ENCODE measurements at places on chromosomes 5 and 9.

DNA sequence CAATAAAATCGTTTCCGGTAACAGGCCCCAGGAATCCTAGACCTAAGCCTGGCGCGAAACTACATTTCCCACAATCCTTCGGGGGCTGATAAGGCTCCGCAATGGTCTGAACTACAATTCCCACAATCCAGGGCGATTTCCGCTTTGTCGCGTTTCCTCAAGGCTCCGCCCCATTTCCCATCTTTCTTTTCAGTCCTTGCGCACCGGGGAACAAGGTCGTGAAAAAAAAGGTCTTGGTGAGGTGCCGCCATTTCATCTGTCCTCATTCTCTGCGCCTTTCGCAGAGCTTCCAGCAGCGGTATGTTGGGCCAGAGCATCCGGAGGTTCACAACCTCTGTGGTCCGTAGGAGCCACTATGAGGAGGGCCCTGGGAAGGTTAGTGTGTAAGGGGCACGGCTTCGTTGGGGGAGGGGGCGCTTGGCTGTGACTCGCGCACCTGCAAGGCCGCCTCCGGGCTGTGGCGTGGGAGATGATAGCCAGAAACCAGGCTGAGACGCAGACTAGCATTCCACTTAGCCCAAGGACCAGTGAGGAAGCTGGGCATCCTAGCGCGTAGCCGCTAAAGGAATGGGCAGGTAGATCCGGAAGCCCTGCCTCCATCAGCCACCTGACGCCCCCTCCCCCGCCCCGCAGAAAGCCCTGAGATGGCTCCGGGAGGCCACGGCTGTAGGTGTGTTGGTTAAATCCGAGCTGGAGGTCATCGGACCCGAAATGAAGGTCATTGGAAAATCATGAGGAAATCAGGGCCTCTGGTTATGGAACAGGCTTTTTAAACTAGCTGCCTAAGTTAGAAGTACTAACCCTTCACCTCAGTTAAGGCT lies at the start of gene COX7C:
COX7C (plus strand) TSS at position 186 of the 821 bp plus-strand sequence; CDS start at position 301, 115 bp downstream.
- peak; percentile 80 for DNase-seq

- DNase-seq = no peak
Measured at GRCh38 chr9:69273161-69273560, 51.9 kb upstream of the ENTREP1 start.

DNA sequence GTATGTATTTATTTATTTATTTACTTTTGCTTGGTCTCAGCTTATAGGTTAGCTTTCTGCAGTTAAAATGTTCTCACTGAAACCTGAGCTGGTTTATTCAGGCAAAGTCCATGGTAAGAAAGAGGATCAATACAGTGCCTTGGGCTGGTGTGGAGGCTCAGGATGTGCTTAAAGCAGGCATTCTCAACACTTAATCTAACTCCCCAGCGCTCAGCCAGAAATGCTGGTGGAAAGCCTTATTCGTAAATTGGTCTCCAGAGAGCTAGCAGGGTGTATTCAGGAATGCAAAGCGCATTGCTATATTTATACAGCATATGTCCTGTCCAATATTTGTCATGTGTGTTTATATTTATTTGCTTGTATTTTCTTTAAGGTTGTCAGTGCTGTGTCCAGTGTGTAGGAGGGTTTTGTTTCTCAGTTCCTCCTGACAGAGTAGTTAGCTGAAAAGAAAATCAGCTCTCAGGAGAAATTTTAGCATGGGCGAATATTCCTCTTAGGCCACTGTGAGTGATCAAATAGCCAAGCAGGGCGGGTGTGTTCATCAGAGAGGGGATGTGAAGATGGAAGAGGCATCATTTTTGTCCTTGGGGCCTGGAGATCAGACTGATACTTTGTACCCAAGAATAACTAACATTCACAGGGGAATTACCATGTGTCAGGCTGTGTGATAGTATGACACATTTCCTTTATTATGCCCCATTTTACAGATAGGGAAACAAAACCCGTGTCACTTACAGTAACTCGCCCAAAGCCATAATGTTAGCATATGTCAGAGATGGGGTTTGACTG lies 65.8 kb downstream of the DOCK2 start:
- no peak for DNase-seq

DNA sequence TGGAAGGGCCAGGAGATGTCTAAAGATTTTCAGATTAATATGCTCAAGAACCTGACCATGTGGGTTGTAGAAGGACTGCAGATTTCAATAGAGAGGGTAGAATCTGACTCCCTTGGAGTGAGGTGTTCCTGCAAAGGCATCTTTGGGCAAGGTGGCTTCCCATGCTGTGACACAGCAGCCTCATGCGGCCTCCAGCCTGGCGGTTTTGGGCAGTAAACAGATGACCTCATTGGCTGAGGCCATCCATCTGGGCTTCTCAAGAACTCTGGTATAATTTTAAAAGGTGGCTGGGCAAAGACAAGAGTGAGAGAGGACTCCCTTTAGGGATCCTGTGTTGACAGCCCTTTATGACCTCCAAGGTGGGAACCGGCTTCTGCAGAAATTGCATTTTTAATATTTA lies 90.3 kb upstream of the ERCC6L2 start:
- no peak for DNase-seq

GRCh38 chr9:108776920-108777639 lies 78.7 kb downstream of the ACTL7B start:
- DNase-seq = no peak

DNA sequence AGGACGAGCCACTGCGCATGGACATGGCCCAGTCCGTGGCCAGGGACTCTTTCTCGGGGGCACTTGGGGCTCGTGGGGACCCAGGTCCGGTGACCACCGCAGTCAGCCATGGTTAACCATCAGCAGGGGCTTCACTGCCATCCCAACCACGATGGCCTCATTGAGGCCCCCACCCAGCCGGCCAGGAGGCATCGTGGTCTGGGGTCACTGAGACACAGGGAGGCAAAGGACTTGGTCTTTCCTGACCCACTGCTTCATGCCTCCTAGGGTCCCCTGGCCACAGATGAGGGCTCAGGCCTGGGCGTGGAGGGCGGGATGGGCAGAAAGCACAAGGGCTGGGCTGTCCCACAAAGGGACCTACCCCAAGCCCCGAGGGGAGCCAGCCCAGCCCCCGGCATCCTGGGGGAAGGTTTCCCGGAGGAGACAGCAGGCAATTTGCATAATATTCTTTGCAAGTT lies 6.6 kb downstream of the NACC2 start:
- DNase-seq = no peak

- DNase-seq = no peak
Measured at GRCh38 chr9:16928179-16928945, 57.9 kb upstream of the BNC2 start.

- DNase-seq = no peak
Measured at GRCh38 chr9:135339378-135339973, 140.1 kb upstream of the PPP1R26 start.

GRCh38 chr9:134304690-134305089 lies 21.6 kb upstream of the RXRA start:
- no peak for DNase-seq

GRCh38 chr5:117691081-117691870 lies 1116.7 kb upstream of the SEMA6A start:
- no peak for DNase-seq

DNA sequence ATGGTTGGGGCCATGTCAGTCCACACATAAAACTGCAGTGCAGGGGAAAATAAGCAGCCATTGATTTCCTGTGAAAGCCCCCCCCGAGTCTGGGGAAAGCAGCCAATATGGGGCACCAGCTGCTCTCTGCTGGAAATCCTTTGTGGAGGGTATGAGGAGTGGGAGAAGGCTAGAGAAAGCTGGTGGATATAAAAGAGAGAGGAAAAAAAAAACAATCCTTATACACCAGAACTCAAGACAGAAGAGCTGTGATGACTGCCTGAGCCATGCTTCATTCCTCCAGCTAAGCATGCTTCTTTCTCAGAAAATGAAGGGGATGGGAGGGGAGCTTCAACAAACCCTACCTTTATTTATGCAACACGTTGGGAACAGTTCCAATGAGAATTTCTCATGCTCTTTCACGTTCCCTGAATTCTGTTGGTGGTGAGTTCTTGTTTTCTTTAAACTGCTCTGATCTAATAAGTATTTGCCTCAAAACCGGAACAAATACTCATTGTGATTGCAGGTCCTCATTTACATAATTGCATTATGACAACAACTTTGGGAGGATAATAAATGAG lies 688.0 kb upstream of the SEMA6A start:
- DNase-seq = no peak

- DNase-seq = no peak
Measured at GRCh38 chr5:154498591-154498990, 20.6 kb upstream of the HAND1 start.

DNA sequence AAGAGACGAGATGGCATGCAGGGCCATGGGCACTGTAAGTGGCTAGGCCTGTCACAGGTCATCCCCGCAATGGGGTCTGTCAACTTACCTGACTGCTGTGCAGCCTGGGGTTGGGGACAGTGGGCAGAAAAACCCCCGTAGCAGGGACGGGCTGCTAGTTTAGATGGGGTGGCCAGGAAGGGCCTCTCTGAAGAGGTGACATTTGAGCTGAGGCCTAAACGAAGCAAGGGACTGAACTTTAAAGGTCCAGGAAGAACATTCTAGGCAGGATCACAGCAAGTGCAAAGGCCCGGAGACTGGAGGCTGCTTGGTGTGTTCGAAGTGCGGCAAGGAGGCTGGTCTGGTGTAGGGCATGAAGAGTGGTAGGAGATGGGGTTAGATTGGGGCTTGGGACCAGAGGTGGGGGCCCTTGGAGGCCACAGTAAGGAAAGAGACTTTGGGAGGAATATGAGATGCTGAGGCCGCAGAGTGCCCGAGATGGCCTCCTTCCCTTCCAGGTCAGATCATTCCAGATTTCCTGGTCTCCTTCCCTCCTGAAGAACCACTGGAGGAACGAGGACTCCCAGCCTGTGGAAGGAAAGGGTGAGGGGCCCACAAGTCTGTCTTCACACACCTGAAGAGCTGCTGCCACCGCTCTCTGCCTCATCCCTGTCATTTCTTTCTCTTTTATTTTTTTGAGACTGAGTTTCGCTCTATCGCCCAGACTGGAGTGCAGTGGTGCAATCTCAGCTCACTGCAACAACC lies 37.9 kb upstream of the SH3PXD2B start:
- DNase-seq = no peak

DNA sequence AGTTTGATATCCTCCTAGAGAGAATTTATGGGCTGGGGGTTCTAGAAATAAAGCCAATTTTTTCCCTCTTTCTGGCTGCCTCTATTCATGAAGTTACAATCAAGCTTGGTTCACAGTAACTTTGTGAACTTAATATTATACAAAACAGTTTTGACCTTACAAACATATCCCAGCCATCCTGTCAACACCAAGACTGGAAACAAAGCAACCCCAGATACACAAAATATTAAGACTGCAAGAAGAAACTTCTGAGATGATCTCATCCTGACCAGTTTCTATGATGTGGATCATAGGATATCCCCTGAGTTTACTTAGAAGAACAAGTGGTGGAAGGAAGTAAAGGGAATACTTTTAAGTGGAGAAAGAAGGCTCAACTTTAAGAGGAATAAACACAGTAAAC lies 28.3 kb upstream of the CER1 start:
- DNase-seq = no peak

DNA sequence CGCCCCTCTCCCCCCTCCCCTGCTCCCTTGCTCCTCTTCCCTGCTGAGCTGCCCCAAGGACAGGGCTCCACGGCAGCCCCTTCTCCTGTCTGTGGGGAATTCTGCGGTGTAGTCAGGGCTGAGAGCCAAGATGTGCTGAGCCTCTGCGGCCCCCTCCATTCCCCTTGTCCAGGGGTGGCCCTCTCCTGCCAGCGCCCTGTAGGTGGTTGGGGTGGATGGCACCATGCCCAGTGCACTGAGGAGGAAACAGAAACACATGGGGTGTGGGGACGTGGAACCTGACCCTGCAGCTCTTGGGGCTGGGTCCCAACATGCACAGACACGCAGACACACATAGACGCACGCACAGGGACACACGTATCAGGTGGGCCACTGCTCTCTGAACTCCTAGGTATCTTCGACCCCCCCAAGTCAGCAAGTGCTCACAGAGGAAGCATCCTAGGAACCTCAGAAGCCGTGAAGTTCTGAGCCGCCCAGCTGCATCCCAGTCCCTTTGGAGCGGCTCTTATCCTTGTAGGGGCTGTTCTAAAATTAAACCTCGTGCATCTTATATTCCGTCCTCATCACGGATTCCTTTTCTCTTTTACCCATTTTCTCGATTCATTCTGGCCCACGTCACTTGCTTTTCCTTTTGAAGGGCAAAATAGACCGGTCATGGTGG lies 64.8 kb downstream of the HMCN2 start:
- DNase-seq = no peak

- no peak for DNase-seq
Measured at GRCh38 chr5:68230285-68230684, 14.7 kb downstream of the PIK3R1 start.

GRCh38 chr5:82208371-82208770 lies 69.8 kb downstream of the RPS23 start:
- no peak for DNase-seq

GRCh38 chr5:9547122-9547947 lies 1.5 kb upstream of the SEMA5A start:
- DNase-seq = no peak

GRCh38 chr9:17906841-17907778 lies 328.2 kb downstream of the SH3GL2 start:
- no peak for DNase-seq

GRCh38 chr5:61820836-61821235 lies 485.2 kb upstream of the KIF2A start:
- DNase-seq = no peak

- DNase-seq = no peak
Measured at GRCh38 chr5:96431376-96432187, 1.5 kb downstream of the PCSK1 start.

DNA sequence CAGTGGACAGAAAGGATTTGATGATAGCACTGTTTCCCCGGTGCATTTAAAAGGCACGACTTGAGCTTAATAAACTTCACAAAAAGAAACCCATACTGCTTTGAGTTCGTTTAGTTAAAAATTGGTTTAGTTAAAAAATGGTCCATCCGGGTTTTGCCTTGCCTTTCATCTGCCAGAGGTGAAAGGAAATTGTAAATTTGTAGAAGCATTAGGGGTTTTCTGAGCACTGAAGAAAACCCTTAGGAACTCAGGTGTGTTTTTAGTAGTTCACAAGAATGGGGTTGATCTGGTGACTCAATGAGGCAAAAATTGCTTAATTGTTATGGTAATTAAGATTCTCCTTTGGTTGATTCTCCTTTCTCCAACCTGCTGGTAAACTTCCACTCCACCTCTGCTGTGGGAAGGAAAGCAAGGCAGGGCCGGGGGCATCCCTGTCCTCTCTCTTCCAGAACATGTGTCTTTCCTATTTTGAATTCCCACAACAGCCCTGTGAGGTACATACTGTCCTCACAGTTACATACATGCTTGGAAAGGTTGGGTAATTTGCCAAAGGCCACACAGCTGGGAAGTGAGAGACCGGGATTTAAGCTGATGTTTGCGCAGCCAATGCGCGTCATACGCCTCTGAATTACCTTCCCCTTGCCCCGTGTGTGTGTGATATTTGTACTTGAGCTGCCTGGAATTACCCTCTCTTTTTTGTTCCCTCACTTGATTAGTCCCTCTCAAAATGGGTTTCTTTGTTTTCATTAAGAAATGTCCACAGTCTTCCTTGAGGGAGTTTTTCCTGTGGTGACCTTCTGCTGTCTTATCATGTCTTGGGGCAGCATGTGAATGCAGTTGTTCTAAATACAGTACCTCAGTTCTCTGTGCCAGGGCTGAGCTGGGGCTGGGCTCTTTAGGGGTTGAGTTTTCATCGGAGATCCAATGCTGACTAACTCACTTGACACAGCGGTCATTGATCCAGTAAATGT lies 94.4 kb downstream of the ARHGAP26 start:
- no peak for DNase-seq

- no peak for DNase-seq
Measured at GRCh38 chr5:143618141-143618540, 193.8 kb upstream of the HMHB1 start.

- no peak for DNase-seq
Measured at GRCh38 chr5:62017092-62017491, 288.9 kb upstream of the KIF2A start.

- DNase-seq = no peak
Measured at GRCh38 chr5:159212657-159213462, 3.5 kb upstream of the RNF145 start.

Data from activated T-helper 1 cell treated with anti-CD3 and anti-CD28 coated beads, Interleukin-2, amount 50 U/mL, for 16 hours (primary cell).